ENCODE measurements at places on chromosomes 7 and 10. TPM values are rescaled to one million over a fixed set of nuclear protein-coding genes. Genes with fewer than 3 reads are reported as not detected.

The LIPA gene
- polyA plus RNA-seq: 86.4 TPM

The CYP2C8 gene
- 1,126 TPM for polyA plus RNA-seq

The AGR2 gene
- polyA plus RNA-seq: 0.45 TPM

The FEZF1 gene
- not detected for polyA plus RNA-seq

The CNTNAP2 gene
- 2.3 TPM for polyA plus RNA-seq

The ENO4 gene
- polyA plus RNA-seq: 0.13 TPM

The HABP2 gene
- 259 TPM for polyA plus RNA-seq

The GPR85 gene
- 0.13 TPM for polyA plus RNA-seq

The SPDYE5 gene
- 1.2 TPM for polyA plus RNA-seq
